ENCODE measurements at places on chromosomes 4 and X. TPM values are rescaled to one million over a fixed set of nuclear protein-coding genes. Genes with fewer than 3 reads are reported as not detected.

The HNRNPD gene
- 340 TPM for total RNA-seq

The GAGE12F gene
- total RNA-seq = not detected

DNA sequence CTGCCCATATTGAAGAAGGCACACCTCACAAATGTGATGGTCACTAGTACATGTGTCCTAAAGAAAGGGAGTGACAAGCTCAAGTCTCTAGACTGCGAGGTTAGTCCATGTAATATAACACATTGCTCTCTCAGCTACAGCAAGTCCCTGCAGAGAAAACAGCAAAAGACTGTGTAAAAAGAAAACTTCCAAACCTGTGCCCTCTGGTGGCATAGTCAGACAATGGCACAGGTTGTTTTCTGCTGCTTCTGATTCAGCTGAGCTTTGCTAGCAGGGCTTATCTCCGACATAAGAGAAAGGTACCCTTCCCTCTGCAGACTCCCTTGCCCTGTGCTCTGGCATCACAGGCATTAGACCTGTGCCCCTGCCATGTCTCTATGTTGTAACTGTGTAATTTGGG is 1.4 kb upstream of the SERPINA7 start:
- H3K27ac ChIP-seq = no peak overlapping the region
- no peaks in the 10 kb centered on the region for H3K36me3 ChIP-seq
- H3K4me3 ChIP-seq = no peak overlapping the region
- no peaks in the 10 kb centered on the region for H3K4me1 ChIP-seq

GRCh38 chr4:32462944-32463343 is 1742.8 kb downstream of the PCDH7 start:
- H3K36me3 ChIP-seq = no peaks in the 10 kb centered on the region
- H3K4me3 ChIP-seq = no peak overlapping the region
- H3K27ac ChIP-seq = no peak overlapping the region

GRCh38 chr4:35229021-35229420 is 1015.3 kb downstream of the ARAP2 start:
- H3K4me1 ChIP-seq = no peaks in the 10 kb centered on the region
- H3K4me3 ChIP-seq = no peak overlapping the region
- H3K27me3 ChIP-seq = no peaks in the 10 kb centered on the region
- H3K36me3 ChIP-seq = no peaks in the 10 kb centered on the region

DNA sequence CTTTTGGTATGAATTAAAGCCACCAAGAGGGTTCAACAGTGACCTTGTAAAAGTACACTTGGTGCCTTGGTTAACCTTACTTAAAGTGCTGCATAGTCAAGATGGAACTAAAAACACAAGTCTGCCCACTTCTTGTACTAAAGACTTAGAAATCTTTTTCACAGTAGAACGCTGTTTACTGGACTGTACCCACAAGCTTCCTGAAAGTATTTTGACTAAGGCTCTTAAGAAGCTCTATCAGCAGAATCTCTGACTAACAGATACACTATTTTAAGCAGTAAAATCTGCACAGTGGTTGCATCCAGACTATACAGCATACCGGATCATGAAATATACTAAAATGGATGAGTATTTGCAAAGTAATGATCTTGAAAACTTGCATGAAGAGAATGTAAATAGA is 7.2 kb downstream of the RAB28 start:
- peaks cover 27% of the 10 kb centered on the region for H3K4me1 ChIP-seq
- no peak overlapping the region for H3K27ac ChIP-seq
- H3K4me3 ChIP-seq = no peak overlapping the region
- DNase-seq = no peak
- H3K27me3 ChIP-seq = no peaks in the 10 kb centered on the region
